ENCODE measurements at places on chromosomes 3 and 15.
A peak's percentile ranks its signal among the peaks of the same experiment; 100 is the strongest.

GRCh38 chr3:125132815-125133214 is 77.0 kb upstream of the HEG1 start:
- DNase-seq, result peak; percentile 25

DNA sequence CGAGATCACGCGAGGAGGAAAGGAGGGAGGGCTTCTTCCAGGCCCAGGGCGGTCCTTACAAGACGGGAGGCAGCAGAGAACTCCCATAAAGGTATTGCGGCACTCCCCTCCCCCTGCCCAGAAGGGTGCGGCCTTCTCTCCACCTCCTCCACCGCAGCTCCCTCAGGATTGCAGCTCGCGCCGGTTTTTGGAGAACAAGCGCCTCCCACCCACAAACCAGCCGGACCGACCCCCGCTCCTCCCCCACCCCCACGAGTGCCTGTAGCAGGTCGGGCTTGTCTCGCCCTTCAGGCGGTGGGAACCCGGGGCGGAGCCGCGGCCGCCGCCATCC is 1.1 kb upstream of the SETD5 start:
- peak; percentile 97 for DNase-seq

DNA sequence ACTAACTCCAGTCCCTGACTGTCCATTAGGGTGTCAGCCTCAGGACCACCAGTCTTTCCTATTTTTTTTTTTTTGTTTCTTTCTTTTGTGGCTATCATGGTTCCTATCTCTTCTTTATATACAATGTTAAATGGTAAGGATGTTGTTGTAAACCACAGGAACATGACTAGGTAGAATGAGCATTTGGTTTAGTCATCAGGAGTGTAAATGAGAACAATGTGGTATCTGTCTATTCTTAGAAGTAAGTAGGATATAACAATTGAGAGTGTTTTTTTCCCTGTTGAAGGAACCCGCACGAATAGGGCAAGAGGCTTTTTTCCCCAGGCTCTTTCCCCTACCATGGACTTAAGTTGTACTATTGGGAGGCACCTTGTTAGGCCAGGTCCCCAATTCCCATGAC is 880.3 kb upstream of the GBE1 start:
- DNase-seq, result no peak

DNA sequence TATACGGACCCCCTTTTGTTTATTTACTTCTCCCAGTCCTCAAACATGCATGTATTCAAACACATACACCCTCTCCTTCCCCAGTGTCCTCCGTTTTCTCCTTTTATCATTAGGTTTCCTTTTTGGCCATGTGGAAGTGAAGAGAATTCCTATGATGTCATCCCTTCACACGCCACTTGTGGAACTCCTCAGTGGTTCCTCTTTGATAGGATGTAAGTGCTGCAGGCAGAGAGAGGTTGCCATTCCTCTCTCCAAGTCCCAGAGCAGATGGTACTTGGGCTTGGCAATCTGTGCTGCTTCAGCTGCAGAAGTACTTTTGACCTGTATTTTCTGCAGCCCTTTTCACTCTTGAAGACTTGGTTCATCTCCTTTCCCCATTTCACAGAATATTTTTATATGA is 32.9 kb upstream of the CRTC3 start:
- no peak for DNase-seq
